ENCODE measurements at places on chromosomes 4 and X. TPM values are rescaled to one million over a fixed set of nuclear protein-coding genes. Genes with fewer than 3 reads are reported as not detected.
A peak's percentile ranks its signal among the peaks of the same experiment; 100 is the strongest.

TCEAL6 gene
- not detected for total RNA-seq

DNA sequence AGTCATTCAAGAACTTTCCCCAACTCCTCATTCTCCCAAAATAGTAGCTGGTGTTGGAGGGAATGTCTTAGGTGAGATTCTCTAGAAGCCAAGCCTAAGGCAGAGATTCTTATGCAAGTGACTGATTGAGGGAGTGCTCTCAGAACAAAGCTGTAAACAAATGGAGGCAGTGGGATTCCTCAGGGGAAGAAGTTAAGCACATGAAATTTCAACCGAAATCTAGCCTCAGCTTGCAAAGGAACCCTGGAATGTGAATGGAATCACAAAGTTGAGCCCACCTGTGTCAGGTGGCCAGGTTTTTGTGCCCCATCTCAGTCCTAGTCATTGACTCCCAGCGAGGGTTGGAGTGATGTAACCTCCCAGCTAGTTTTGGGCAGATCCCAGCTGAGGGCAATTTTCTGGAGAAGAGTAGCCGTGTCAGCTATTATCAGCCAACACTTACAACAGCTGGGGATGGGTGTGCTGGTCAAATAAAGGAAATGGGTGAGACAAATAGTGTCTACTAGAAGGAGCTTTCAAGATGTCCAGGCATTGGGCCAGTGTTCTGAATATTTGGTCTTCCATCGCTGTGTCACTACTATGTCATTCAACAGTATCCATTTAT is 29.7 kb upstream of the FGF2 start:
- DNase-seq, result no peak

DNA sequence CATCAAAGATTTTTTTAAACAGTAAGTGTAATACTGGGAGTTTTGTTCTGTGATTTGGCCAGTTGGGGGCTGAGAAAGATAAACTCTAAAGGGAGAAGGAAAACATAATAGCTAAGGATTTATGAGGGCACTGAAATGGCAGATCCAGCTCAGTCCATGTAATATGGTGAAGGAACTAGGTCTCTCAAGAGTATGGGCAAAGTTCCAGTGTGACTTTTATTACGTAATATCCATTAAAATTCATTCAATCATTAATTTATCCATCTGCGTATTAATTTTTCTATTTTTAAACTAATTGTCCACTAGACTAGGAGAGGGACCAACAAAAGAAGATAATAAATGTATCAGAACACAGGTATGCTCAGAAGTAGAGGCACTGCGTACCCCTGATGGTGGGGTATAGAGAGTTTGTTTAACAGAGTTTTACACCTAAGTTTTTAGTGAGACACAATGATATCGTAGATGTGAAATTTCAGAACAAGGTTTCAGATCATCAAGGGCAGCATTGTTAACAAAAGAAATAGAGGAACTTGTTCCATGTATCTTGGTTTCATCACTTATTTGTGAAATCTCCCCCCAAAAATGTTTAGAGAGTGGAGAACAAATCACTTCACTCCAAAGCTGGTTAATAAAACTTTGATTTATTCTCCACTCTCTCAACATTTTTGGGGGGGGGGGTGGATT is 351.1 kb downstream of the GRXCR1 start:
- DNase-seq, result no peak

DNA sequence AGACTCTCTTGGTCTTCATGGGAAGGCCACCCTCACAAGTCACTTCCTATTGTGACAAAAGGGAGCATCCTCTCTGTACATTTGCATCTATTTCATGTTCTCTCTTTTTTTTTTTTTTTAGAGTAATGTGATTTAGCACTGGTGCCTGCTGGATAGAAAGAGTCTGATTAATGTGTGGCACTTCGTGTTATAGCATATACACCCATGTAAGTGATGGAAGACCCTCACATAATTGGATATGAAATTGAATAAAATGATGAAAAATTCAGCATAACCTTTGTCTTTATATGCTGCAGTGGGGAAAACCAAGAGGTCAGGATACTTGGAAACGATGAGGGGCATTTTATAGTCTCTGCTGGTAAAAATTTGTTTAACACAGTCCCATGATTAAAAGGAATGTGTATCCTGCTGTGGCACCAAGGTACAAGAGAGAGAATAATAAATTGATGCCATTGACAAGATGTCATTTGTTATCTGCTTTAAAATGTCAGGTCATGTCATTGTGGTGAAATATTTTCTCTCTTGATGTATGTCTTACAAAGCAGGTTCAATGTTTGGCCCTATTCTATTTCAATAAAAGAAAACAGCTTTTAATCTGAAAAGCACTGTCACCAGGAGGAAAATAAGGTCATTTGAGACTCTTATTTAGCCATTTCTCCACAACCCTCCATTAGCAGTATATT is 1115.4 kb downstream of the STPG2 start:
- no peak for DNase-seq

DNA sequence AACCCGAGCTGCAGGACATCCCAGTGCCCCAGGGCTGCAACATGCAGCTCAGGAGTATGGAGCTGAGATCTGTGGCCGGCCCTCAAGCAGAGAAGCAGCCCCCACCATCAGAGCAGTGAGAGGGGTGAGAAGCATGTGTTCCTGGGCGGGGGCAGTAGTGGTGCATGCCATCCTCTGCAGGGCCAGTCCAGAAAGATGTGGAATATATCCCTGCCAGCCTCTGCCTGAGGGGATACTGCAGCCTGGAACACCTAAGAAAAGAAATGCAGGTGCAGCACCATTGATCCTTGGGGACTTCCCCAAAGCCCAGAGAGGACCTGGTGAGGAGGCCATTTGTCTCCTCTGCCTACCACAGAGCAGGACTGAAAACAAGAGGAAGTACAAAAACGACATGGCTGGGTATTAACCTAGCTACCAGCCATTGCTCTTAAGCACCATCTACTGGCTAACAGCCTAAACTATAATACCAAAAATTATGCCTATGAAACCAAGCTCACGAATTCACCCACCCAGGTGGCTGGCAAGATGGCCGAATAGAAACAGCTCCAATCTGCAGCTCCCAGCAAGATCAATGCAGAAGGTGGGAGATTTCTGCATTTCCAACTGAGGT is 158.8 kb downstream of the ADGRA3 start:
- DNase-seq, result peak; percentile 13

RXFP1 gene
- total RNA-seq, result 0.14 TPM

- DNase-seq, result no peak
Observed at GRCh38 chr4:186118582-186118981, 14.1 kb downstream of the FAM149A start.

GRCh38 chr4:108010167-108010566 is 20.5 kb downstream of the HADH start:
- DNase-seq, result peak; percentile 82

CCDC158 gene
- total RNA-seq, result not detected

HSFX2 gene
- total RNA-seq, result not detected

UGT2B10 gene
- not detected for total RNA-seq

NEIL3 gene
- total RNA-seq, result 0.91 TPM

DNA sequence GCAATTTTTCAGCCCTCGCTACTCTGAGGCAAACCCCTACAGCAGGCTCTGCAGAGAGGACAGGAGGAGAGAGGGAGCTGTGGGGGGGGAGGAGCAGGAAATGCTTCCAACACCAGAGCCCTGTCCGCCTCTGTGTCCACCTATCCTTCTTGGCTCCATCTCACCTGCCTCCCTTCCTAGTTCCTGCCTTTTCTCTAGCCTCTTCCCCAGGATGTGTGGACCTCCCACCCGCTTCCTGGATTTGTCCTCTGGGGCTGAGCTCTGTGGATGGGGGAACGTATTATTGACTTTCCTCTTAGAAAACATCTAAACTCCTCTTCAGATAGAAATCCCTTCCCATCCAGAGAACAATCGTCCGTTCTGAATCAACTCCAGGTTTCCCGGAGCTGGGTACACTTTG is 14.4 kb downstream of the ASMT start:
- no peak for DNase-seq

GRCh38 chr4:27635936-27636913 is 775.6 kb downstream of the STIM2 start:
- no peak for DNase-seq

MAOB gene
- 0.77 TPM for total RNA-seq

FSTL5 gene
- 0.34 TPM for total RNA-seq

DNA sequence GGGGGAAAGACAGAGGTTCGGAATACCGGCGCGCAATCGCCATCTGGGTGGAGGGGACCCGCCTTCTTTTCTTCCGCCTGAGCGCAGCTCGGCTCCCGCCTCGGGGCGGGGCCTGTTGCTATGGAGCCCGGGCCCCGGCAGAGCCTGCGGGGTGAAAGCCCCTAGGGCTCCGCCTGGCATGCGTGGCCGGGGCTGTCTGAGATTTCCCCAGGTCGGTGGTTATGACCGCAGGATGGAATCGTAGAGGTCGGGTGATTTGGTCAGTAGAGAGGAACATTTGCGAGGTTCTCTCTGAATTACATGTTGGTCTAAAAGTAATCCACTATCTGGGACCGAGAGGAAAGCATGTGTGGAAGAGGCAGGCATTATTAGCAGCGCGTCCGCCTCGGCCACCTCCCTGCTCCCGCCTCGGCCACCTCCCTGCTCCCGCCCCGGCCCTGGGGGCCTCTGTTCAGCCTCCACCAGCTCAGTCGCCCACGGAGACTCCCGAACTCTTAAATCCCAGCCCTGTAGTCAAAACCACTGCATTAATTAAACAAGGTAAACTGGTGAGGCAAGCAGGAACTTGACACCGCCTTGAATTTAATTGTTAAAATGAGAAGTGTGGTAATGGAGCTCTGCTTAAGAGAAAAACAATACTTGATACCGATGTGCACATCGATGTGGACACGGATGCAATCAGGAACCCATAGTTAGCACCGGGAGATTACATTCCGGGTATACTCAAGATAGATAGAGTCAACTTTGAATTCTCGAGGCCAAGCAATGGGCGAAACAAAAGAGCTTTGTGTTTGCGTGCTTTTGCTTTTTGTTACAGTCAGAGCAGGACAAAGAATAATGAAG is 45.2 kb downstream of the TRIM2 start:
- peak; percentile 56 for DNase-seq

ENPP6 gene
- not detected for total RNA-seq

TLR2 gene
- total RNA-seq, result 0.79 TPM

DNA sequence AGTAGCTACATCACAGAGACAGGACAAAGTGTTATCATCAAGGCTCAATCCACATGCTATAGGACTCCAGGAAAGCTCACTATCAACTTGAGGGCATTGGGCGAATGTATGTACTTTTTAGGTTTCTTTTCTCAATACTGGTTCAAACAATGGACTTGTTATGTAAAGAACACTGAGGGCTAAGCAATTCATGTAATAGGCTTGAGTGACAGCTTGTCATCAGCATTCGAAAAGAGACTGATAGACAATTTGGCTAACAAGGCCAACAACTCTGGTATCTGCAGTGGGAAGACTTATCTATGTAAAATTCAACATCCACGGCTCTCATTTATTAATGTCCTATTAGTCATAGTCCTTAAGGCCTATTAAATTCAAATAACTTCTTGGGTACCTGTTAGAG is 141.1 kb downstream of the NPNT start:
- DNase-seq, result no peak

- DNase-seq, result no peak
Observed at GRCh38 chr4:99634742-99635360, 22.8 kb downstream of the C4orf54 start.

GALNTL6 gene
- 0.67 TPM for total RNA-seq

DNA sequence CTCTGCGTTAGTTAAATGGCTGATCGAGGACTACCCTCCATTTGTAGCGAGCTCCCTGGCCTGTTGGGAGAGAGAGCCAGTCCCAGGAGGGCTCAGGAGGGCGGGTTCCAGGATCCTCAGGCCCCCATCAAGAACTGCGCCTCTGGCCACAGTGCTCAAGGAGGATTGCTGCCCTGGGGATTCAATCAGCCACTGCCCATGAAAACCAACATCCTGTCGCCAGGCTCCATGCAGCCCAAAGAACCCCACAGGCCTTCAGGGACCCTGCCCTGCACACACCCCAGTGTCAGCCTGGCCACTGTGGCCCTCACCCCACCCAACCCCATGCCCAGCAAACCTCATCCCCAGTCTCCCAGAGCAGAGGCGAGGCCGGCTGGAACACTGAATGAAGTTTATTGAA is 4.3 kb downstream of the PNMA6F start:
- DNase-seq, result no peak

GRCh38 chr4:38468339-38468866 is 195.6 kb upstream of the KLF3 start:
- no peak for DNase-seq

DNA sequence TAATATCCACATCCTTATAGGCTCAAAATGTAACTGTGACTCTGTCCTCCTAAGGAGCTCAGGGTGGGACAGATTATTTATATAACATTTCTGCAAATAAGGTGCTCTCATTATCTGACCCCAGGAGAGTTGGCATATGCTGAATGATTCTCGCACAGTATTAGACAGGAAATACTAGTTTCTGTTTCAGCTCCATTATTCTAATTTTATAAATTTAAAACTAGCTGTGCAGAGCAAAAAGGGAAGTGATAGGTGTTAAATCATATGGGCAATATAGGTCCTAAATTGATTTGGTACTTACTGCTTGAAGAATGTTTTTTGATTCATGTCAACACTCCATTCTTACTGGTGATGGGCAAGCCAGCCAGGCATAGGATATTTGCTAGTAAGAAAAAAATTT is 141.5 kb downstream of the GLRA2 start:
- no peak for DNase-seq

DNA sequence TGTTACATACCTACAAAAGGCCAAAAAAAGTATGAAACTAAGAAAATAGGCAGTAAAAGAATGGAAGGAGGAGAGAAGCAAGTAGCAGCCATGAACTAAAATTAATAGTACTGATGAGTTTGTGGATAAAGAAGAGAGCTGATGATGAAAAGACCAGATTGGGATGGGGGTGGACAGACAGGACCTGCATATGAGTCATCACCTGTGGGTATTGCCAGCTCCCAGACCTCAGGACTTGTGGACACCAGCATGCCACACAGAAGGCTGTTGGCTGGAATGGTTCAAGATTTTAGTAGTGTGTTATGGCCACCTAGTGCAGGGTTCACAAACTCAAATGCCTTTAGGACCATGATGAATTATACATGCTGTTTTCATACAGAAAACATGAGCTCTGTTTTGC is 58.9 kb downstream of the ARX start:
- peak; percentile 6 for DNase-seq

DNA sequence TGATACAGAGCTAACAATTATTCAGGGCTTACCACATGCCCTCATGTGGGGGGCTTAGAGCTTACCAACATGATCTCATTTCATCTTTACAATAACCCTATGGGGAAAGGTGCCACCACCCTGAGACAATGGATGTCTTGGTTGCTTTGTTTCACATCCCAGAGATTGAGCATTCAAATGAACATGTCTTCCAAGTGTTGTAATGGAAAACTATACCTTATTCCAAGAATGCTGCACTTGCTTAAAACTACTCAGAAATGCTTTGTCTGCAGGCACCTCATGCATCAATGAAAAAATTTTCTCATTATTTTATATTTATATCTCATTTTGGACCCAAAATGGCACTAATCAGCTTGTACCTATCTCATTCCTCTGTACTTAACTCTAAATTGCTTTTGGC is 34.6 kb downstream of the BCLAF3 start:
- DNase-seq, result no peak

RHOH gene
- not detected for total RNA-seq

ADH5 gene
- total RNA-seq, result 210 TPM

DNA sequence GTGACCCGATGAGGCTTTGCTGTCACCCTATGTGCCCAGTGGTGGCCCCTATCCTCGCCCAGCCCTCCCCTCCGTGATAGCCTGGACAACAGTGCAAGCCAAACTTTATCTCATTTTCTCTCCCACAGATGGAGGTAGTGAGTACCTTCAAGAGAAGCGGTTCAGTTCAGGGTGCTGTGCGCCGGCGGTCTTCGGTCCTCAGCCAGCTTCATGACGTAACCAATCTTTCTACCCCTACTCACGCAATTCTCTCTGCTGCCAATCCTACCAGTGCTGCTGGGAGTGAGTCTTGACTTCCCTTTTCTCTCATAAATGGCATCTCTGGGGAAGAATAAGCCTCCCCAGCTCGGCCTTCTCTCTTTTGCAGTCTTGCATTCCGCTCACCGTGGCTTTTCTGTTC is 29.5 kb downstream of the CCNQ start:
- DNase-seq, result no peak

All from astrocyte (in vitro differentiated cells and primary cell).